Stimulated activated naive CD8-positive, alpha-beta T cell treated with anti-CD3 and anti-CD28 coated beads, Interleukin-15, Interleukin-2, amounts not matched to agents 100 U/mL and 50 U/mL, for 24 hours (primary cell): ENCODE measurements at places on chromosomes 7 and 10.

GRCh38 chr7:50436133-50436806, 13.9 kb downstream of the FIGNL1 start:
- DNase-seq = no peak

- no peak for DNase-seq
Measured at GRCh38 chr7:14478834-14479510, 423.6 kb downstream of the DGKB start.

- no peak for DNase-seq
Measured at GRCh38 chr7:47423196-47423595, 158.7 kb downstream of the TNS3 start.

GRCh38 chr10:79926037-79926436, 22.9 kb downstream of the SFTPD start:
- no peak for DNase-seq

GRCh38 chr10:113897693-113898618, 43.5 kb downstream of the NHLRC2 start:
- no peak for DNase-seq

DNA sequence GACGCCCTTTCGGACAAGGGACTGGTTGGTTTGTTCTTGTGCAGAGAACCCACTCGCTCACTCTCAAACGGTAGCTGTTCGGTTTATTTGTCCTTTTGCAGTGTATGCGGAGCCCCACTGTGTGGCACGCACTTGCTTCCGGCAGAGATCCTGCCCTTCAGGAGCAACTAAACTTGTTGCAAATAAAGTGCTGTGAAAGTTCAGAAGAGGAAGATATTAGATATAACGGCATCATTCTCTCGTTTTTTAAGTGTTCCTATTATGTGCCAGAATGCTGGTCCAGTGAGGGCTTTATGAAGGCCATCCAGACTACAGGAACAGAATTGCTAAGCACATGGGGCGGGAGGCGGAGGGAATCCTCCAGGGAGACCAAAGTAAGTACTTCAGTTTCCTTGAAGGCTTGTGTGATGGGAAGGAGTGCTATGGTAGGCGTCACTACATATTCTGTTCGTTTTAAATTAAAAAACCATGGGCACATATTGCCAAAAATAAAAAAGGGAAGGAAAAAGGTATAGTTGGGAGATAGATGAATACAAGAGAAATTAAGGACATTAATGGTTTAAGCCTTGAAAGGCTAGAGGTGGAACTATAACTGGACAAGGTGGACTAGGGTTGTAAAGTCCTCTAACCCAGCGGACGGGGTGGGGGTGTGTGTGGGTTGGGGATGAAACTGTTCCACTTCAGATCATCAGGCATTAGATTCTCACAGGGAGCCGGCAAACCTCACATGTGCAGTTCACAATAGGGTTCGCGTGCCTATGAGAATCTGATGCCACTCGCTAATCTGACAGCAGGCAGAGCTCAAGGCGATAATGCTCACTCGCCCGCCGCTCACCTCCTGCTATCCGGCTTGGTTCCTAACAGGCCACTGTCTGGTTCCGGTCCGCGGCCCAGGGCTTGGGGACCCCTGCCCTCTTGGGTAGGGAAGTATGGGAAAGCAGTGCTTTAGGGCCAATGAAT, 704 bp upstream of the ERLIN1 start:
- peak; percentile 34 for DNase-seq

GRCh38 chr10:62597226-62597625, 207.3 kb upstream of the ADO start:
- no peak for DNase-seq

DNA sequence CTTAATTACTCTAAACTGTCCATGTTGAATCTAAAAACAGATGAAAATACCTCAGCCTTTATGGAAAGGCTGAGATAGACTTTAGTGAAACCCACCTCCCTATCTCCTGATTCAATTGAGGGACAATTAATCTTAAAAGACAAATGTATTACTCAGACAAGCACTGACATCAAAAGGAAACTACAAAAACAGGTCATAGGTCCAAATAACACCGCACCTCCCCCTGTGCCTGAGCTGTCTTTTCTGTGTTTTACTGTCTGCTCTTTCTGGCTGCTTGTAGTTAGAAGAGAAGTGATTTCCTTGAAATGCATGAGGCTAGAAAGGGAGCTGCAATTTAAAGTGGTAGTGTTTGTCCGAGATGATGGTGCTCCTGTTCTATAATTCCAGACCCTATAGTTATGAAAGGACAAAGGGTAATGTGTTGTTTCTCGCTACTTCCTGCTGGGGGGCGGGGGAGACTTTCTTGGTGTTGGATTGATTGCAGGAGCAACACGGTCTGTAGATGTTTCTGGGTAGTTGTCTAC, 16.0 kb downstream of the AKR1C8 start:
- no peak for DNase-seq

GRCh38 chr10:60573336-60573735, 183.7 kb upstream of the ANK3 start:
- DNase-seq = peak; percentile 48

DNA sequence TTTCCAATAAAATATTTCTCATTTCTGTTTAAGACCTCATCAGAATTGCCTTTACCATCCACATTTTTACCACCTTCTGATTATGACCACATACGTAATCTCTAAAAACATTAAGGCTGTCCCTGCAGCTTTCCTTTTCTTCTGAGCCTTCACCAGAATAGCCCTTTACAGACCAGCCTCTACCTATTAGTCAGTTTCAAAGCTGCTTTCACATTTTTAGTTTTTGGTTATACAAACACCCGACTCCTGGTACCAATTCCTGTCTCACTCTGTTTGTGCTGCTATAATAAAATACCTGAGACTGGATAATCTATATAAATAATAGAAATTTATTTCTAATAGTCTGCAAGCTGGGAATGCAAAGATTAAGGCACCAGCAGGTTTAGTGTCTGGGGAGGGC, 15.4 kb upstream of the GTF2IRD1 start:
- no peak for DNase-seq

- no peak for DNase-seq
Measured at GRCh38 chr10:6283655-6284054, 80.9 kb downstream of the PFKFB3 start.

GRCh38 chr7:87148332-87148955, 3.8 kb upstream of the DMTF1 start:
- DNase-seq = no peak

DNA sequence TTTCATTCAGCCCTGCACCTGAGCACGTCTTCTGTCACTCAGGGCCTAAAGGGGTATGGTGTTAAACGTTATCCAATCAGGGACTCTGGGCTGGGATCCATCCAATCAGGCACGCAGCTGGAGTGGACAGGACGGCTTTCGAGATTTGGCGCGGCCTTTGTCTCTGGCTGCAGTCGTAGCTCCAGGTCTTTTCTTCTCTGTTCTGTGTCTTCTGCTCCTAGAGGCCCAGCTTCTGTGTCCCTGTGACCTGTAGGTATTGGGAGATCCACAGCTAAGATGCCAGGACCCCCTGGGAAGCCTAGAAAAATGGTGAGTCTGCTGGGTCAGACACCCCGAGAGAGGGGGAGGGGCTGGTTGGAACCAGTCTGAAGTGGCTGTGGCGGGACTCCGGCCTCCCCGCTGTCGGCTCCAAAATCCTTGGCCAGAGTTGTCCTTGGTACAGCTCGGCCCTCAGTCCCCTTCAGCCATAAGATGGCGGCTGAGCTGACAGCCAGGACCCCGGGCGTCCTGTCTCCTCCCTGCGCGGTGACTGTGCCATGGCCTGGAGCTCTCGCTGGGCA, 11.7 kb upstream of the ZNF680 start:
- DNase-seq = no peak

- DNase-seq = no peak
Measured at GRCh38 chr10:69033256-69033655, 44.7 kb downstream of the KIFBP start.

DNA sequence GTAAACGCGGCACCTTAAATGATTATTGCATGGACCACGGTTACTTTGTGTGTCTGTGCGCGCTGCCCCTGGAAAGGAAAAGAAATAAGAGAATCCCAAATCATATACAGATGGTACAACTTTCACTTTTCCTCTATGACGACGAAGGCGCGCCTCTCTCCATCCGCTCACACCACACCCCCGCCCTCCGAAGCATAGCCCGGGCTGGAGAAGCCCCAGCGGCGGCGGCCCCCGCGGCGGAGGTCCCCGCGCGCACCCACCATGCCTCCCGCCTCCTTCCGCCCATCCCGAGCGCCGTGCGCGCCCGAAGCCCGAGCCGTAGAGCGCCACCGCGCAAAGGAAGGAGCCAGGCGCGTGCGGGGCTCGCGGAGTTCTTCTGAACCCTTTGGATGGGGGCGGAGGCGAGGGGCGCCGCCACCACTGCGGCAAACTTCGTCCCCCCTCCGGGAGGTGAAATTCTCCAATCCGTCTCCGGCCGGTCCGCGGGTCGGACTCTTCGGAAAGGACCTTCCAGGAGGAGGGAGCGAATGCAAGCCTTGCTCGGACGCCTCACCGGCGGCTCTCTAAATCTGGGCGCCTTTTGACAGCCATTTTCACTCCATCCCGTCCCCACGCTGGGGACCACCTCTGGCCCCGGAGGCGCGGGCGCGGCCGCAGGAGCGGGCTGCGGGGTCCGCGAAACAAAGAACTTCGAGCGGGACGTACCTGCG, 588 bp downstream of the GLI3 start:
- peak; percentile 8 for DNase-seq

GRCh38 chr7:94676431-94676830, 20.5 kb upstream of the SGCE start:
- DNase-seq = no peak

GRCh38 chr10:1642600-1643160, 94.6 kb downstream of the ADARB2 start:
- DNase-seq = no peak

GRCh38 chr10:89003344-89003743, 12.7 kb downstream of the FAS start:
- DNase-seq = no peak

- DNase-seq = no peak
Measured at GRCh38 chr7:11427686-11428273, 404.2 kb downstream of the THSD7A start.

DNA sequence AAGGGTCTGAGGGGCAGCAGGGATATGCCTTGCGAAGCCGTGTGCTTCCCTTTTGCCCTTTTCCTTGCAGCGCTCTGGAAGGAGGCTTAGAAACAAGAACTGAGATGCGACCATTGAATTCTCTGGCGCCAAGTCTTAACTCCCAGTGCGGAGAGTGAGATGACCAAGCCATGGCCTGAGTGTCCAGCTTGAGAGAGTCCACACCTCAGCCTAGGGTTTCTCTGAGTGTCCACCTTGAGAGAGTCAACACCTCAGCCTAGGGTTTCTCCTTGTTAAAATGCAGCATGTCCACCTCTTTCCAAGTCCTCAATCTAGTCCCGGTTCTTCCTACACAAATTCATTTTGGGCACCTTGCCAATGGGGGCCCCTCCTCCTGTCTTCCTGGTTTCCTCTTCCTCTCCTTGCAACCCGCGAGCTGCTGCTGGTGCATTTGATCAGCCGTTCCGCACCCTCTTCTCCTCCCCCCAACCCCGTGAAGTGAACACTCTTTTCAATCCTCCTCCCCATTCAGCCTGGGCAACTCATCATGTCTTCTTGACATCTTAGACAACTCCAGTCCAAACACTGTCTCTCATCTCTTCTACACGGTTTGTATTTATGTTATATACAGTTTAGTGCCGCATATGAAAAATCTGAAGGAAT, 178.2 kb upstream of the PITRM1 start:
- no peak for DNase-seq

DNA sequence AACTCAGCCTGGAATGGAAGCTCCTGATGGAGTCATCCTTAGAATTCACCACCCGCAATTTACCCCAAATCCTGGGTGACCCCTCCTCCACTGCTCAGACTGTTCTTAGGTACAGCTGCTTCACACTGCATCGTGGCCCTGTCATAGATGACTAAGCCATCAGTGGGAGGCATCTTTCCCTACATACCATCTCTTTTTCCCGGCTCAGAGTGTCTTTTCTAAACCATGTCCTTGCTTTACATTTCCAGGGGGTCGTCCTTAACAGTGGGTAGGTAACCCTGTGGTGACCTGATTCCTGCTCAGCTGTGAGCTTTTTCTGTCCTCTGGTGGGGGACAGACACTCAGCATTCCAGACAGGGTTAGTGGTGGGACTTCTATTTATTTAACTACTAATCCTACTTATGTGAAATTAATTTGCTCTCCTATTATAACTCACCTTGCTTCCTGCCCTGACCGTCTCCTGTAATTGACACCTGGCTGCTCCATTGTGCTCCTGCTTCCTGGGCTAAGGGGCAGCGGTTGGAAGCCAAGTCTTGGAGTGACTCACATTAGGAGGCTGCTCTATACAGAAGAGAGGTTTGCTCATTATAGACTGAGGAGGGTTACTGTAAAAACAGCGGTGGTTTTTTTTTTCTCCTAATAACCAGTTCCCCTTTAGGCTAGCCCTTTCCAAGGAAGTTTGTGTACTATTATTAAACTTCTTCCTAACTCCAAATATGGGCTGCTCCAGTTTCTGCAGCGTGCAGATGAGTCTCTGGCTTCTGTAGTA, 40.6 kb downstream of the PYROXD2 start:
- no peak for DNase-seq

DNA sequence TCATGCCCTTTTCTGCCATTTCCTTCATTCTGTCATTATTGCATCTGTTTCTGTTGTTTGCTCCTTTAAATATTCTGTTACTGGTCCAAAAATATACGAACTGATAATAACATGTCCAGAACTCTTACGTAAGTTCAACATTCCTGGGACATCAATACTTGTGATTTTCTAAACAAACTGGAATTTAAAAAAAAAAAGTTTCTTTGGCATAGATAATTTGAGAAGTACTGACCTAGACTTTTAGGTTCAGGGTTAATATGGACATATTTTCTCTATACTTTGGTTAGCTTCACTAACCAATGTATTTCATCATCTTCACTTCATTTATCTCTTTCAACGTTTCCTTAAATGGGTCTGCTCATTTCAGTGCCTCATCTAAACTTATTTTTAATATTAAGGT, 147.3 kb downstream of the JMJD1C start:
- DNase-seq = no peak

- no peak for DNase-seq
Measured at GRCh38 chr10:1316809-1317143, 260.6 kb downstream of the WDR37 start.

GRCh38 chr10:8416192-8416701, 361.8 kb downstream of the GATA3 start:
- no peak for DNase-seq
